Activated T-helper 17 cell treated with anti-CD3 and anti-CD28 coated beads, Interleukin-2, amount 50 U/mL, for 72 hours (primary cell): ENCODE measurements at places on chromosomes 13 and 19.

DNA sequence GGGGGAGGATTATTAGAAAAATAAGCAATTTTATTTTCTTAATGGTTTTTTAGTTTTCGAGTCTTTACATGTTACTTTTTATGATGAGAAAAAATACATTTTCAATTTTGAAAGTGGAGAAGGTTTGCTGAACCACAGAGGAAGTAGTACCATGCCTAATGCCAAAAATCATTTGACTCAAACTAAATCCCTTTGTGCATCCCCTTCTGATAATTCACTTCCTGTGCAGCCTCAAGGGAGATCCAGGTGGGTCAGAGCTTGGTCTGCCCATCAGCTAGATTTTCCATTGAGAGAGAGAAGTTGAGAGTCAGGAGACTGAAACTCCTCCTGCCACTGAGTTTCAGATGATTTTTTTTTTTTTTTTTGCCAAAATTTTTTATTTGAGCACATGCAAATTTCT is 571.7 kb downstream of the LIG4 start:
- ATAC-seq: no peak

DNA sequence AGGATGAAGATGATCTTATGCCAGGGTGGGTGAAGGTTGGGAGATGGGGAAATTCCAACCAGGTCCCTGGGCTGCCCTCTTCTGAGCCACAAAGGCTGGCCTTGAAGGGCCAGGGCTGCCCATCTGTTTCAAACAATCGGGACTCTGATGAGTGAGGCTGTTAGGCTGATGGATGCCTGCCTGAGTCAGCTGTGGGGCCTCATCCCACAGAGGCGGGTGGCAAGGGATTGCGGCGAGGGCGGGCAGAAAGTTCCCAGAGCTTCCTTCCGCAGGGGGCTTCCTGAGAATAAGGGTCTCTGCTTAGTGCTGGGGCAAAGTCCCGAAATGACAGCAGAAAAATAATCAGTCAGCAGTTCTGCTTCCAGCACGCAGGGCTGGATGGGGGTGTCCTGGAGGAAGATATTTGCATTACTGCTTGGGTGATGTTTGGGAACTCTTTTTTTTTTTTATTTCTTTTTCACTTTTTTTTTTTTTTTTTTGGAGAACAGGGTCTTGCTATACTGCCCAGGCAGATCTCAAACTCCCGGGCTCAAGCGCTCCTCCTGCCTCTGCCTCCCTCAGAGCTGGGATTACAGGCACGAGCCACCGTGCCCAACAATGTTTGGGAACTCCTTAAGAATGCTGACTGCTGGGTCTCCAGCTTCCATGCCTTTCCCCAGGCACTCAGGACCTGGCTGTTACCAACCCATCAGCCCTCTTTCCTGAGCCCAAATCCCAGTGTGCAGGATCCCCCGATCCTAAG is 14.1 kb downstream of the SH3GL1 start:
- no peak for ATAC-seq

DNA sequence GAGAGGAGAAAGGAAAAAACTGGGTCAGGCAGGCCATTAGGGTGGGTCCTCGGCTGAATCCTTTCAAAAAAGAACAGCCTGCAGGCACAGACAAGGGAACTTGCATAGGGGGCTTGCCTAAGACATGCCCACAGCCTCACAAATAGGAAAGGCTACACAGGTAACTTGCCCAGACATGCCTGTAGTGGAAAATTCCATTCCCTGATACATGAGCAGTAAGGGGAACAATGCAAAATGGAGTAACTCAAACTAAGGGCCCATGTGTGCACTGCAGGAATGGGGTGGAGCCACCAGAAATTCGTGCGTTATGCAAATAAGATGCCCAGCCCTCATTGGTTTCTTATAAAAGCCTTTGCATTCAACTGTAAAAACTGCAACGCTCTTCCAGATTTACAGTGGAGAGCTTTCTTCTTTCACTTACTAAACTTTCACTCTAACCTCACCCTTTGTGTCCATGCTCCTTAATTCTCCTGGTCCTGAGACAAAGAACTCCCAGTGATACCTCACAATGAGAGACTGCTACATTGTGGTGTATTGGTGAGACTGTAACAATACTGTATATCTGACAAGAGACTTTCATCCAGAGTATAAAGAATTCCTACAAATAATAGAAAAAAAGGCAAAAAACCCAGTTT is 59.5 kb upstream of the SLITRK1 start:
- no peak for ATAC-seq

GRCh38 chr13:27617881-27618321 is 2.4 kb downstream of the LNX2 start:
- ATAC-seq: no peak

DNA sequence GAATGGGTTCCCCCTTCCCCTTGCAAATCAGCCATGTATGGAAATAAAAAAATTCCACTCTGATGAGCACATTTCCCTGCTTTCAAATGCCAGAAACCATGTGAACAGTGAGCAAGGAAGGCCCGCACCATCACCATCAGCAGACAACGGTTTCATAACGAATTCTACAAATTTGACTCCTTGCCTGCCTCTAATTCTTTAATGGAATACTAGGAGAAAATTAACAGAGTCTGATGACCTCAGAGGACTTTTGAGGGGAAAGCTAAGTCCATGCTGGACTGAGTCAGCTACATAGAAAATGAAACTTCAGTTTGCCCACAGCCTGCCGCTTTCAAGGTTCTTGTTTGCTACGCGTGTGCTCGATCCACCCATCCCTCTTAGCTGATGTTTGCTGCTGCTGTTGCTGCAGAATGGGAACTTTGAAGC is 46.7 kb upstream of the KL start:
- peak; percentile 70 for ATAC-seq

DNA sequence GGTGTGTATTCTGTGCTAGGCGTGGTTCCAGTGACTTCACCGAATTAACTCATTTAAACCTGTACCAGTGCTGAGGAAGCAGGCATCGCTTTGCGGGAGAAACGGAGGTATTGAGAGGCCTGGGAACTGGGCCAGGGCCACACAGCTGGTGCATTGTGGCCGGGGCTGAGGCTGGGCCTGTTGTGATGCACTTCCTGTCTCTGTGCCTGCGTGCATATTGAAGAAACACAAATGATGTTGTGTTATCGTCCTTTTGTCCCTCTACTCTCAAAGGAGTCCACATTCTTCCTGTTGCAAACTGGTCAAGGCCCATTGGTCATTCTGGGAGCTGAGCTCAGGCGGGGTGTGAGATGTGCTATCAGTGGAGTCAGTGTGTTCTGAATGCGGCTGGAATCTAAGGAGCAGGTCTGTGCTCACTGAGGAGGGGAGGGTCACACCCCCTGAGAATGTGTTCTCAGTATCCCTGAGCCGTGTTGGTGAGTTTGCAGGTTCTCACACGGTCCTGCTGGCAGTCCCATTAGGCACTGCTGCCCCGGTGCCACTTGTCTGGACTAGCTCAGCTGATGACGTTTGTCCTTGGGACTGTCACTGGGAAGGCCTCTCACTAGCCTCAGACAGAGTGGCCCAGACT is 62.1 kb downstream of the ARHGEF7 start:
- ATAC-seq: peak; percentile 92

GRCh38 chr13:31848621-31849020 is 109.3 kb downstream of the RXFP2 start:
- ATAC-seq: no peak

GRCh38 chr13:110963554-110963970 is 48.7 kb upstream of the ANKRD10 start:
- no peak for ATAC-seq

DNA sequence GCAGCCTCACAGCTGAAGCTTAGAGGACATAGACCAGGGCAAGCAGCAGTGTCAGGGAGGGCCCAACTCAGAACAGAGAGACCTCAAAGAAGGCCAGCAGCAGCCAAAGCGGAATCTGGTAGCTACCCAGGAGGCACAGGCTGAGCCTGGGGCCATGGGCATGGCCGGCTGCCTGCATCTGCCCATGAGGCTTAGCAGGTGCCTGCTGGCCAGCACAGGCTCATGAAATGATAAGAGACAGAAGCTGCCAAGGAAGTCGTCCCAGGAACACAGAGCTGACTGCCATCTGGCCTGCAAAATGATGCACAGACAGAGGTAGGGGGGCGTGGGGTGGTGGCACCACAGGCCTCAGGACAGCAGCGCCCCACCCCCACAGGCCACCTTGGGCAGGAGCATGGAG is 29.2 kb downstream of the TUBA3C start:
- ATAC-seq: no peak

GRCh38 chr19:6263735-6264444 is 15.9 kb downstream of the MLLT1 start:
- no peak for ATAC-seq

- ATAC-seq: peak; percentile 31
Observed at GRCh38 chr19:50708179-50708879, 11.3 kb downstream of the SHANK1 start.

DNA sequence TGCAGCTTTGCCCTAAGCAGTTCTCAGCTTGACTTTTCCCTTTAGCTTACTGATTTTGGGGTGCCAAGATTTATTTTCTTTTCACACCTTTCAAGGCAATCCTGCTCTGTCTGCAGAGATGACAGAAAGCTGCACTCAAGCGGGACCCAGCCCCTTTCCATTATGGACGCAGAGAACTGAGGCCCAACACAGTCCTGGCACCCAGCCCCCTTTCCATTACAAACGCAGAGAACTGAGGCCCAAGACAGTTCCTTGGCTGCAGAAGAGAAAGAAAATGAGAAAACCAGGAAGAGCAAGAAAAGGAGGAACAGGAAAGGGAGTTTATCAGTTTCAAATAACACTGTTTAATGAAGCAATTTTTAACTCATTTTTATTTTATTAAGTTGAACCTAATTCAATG is 36.8 kb upstream of the ATP11A start:
- no peak for ATAC-seq

DNA sequence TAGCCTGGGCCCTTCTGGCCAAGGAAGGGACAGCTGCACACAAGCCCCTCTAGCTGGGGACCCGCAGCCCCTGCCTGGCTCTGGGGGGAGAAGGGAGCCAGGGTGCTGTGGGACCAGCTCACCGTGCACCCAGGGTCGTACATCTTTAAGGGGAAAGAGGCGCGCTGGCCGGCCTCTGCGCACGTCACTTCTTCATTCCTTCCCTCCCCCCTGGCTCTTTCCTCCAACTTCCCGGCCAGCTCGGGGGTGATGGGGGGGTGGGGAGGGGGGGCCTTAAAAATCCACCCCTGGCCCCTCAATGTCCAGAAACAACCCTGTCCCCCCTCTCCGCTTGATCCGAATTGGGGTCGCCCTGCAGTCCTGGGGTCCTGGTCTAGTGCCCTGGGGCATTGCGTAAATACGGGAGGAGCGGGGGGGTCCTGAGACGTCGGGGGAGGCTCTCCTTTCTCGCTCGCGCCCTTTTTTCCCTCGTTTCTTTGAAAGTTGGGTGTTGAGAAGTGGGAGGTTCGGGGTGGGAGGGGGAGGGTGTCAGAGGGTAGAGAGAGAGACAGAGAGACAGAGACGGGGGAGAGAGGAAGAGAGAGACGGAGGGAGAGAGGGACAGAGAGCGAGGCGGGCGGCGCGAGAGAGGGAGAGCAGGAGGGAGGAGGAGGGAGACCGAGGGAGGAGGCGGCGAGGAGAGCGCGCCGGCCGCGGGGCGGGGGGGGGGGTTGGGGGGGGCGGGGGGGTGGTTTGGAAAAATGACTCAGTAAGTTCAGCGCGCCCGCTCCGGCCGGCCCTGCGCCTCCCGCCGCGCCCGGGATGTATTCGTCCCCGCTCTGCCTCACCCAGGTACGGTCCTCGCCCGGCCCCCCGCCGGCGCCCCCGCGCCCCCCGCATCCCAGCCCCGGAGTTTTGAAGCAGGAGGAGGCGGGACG is at the start of gene NFIC:
Gene NFIC, plus strand, starts transcription at position 748 of the 917 bp plus-strand sequence. Its CDS starts 54 bp downstream, at position 802.
- ATAC-seq: peak; percentile 66

GRCh38 chr19:15101479-15102082 is 5.6 kb upstream of the SYDE1 start:
- peak; percentile 80 for ATAC-seq

DNA sequence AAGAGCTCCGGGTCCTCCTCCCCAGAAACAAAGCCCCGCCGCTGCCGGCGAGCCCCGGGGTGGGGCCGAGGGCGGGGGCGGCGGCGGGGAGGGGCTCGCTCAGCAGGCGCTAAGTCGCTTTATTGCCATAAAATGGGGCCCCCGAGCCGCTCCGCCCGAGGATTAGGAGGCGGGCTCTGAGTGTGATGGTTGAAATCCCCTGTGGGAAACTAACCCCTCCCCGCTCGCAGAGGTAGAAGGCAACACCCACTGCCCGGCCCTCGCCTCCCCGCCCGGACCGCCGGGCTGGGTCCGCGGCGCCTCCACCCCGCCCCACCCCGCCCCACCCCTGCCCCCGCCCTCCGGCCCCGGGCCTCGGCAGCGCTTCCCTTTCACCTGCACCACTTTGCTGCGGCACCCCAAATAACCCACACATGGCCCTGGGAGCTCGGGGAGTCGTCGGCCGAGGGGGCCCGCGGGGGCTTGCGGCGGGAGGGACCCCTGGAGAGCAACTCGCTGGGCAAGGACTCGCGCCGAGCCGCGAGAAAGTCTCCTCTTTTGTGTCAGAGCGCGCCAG is at the start of gene KLF12:
Gene KLF12, minus strand, starts transcription at position 184 of the 556 bp plus-strand sequence.
- peak; percentile 73 for ATAC-seq

- ATAC-seq: peak; percentile 66
Observed at GRCh38 chr19:46487802-46488445, 7.7 kb downstream of the PNMA8B start.

- no peak for ATAC-seq
Observed at GRCh38 chr19:16244091-16244490, 46.4 kb downstream of the AP1M1 start.

DNA sequence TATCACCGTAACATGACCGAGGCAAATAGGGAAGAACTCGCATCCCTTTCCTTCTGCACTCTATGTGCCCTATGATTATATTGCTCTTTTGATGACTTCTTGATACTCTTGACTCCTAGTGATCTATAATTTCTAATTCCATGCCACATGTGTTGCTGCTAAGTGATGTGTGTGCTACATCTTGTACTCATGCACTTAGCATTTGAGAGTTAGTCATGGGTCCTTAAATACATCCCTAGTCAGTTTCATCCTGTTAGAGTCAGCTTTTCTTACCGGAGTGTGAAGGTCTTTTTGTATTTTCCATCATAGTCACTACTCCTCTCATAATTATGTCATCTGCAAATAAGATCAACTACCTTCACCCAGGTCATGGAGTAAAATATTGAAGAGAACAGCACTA is 30.2 kb downstream of the RXFP2 start:
- ATAC-seq: no peak
